H7 (cell line): ENCODE measurements at places on chromosomes 2 and 18. TPM values are rescaled to one million over a fixed set of nuclear protein-coding genes. Genes with fewer than 3 reads are reported as not detected.

Gene IGFBP5
- 2.9 and 10.2 TPM in 2 replicates for total RNA-seq

Gene SLC19A3
- total RNA-seq, result 1.1 and 1.7 TPM in 2 replicates

Gene NMUR1
- total RNA-seq, result 0.10 and 0.22 TPM in 2 replicates

Gene ATP8B1
- 1.4 and 2.4 TPM in 2 replicates for total RNA-seq

Gene HRH4
- total RNA-seq, result not detected in 2 replicates

Gene ARMC9
- total RNA-seq, result 25.0 and 33.6 TPM in 2 replicates

Gene SLC30A3
- total RNA-seq, result 0.89 and 1.4 TPM in 2 replicates

Gene SKOR2
- total RNA-seq, result 0.07 and 0.15 TPM in 2 replicates

DNA sequence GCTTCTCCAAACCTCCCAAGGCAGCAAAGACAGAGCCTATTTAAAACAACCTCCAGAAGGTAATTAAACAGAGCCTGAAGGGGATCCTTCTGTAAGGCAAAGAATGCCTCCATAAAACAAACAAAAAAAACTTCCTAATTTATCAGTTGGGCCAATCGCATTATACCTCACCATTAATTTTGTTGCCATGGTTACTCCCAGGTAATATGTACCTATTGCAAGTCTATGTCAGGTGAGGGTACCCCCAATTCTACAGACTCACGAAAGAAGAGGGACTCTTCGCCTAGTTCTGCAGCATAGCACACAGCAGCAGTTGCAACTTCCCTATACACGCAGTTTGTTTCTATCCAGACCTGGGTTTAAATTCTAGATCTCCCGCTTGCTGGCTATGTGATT is 38.8 kb downstream of the SFXN5 start:
- DNase-seq, result no peak

DNA sequence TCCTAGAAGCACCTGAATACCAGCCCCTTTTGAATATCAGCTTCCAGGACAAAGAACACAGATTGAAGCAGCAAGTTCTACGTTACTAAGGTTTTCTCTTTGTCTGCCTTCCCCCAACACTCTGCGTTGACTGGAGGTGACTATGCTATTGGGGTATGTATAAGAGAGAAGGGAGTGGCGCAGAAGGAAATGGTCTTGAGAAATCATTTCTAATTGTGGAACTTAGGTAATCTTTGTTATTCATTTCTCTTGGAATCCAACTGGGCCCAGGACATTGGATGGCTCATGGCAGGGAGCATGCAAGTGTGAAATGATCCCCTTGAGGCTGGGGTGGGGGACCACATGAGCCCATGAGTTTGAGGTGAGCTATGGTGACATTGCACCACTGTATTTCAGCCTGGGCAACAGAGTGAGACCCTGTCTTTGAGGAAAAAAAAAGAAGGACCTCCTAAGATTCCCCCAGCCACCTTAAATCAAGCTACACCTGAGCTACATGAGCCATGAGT is 29.7 kb downstream of the XDH start:
- no peak for DNase-seq

GRCh38 chr2:84931384-84931821 is 25.9 kb downstream of the TMSB10 start:
- no peak for DNase-seq

DNA sequence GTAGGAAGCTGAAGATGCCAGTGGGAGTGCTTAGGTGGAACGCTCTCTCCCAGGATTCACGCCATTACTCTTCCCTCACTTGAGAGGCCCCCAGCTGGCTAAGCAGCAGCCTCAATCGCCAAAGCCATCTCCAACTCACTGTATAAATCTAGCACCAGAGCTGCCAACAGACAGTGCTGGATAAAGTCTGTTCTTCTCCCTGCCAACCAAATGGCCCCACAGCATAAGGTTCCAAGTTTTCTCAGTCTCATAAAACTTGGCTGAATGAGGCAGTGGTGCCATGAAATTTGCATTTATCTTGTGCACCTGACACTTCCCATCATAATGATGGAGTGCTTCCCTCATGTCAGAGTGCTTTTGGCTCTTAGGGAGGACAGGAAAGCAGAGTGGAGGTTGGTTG is 428.2 kb upstream of the ETAA1 start:
- no peak for DNase-seq

DNA sequence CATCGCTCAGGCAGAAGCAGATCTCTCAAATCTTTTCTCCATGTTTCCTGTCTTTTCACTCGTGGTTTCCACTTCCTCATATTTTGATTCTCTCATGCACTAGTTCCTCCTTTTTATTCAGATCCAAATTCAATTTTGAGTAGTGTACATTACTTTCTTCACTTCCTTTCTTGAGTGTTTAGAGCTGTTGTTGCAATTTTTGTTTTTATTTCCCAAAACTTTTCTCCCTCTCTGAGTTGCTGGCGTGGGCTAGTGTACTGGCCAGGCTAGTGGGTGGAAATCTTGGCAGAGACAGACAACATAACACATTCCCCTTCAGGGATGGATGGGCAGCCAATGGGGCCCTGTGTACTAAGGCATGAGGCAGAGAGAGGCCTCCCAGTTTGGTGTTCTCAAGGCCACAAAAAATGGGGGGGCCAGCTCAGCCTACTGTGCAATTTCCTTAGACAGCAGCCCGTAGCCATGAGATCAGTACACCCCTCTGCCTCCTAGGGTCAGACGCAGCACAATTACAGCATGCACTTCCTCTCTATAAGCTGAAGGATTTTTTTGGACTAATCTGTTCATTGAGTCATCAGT is 145.1 kb upstream of the PID1 start:
- no peak for DNase-seq

GRCh38 chr18:24766376-24766775 is 305.9 kb downstream of the HRH4 start:
- DNase-seq, result no peak
